ENCODE measurements at places on chromosomes 2 and 18.
A peak's percentile ranks its signal among the peaks of the same experiment; 100 is the strongest.

DNA sequence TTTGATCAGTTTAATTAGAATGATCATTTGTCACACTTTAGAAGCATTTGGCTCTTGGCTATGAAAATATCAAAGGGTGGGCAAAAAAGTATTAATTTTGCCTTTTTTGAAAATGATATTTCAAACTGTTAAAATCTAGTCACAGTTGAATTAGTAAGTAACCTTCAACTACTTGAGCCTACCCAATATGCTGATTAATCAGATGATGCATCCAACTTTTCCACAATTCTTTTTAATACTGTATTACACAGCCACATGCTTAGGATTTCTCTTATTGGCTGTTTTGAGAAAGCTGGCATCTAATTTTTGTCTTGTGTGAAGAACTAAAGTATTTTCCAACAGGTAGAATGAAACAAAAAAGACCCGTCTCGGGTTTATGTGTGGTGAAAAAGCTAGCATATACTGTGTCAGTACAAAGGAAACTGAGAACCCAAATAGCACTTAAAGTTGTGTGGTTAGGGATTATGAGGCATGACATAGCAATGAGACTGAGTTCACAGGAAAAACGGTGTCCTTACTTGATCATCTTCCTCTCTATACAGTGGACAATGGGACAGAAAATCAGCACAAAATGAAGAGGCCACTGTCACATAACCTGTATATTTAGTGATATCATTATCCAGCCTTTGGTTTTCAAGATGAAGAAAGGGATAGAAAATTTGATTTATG, 11.7 kb downstream of the OSBPL6 start:
- no peak for DNase-seq

- DNase-seq = no peak
Observed at GRCh38 chr2:202317080-202317857, 51.7 kb downstream of the NOP58 start.

DNA sequence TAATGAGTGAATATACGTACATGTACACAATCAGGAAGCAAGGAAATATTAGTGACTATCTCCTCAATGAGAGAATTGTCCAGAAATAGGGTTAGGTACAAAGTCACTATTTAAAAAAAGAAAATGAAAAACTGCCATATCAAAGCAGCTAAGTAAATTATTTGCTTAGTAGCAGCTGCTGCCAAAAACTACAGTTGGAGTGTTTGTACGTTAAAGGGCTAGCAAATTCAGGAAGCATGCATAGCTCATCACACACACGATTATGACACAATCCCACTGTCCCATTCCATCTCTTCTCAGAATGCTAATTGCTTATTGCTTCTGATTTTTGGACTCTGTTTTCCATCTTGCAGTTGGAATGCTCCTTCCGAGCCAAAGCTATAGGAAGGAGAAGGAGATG, 2012.5 kb upstream of the LRRTM1 start:
- DNase-seq = no peak

DNA sequence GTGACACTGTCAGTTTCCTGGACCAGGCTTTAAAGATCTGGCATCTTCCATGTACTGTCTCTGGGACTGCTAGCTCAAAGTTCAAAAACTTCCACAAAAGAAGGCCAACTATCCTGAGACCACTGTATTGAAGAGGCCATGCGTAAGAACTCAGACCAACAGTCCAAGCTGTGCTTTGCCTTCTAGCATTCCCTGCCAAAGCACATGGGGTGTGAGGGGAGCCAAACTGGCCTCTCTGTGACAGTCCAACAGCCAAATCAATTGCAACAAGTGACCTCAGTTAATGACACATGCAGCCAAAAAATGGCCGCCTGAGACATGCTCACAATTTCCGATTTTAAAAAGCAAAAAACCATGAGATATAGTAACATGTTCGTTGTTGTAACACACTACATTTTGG, 160.3 kb upstream of the CDH19 start:
- no peak for DNase-seq

- no peak for DNase-seq
Observed at GRCh38 chr18:59923539-59924196, 23.9 kb downstream of the PMAIP1 start.

GRCh38 chr2:138042311-138042710, 78.0 kb downstream of the HNMT start:
- no peak for DNase-seq

- DNase-seq = no peak
Observed at GRCh38 chr2:36582538-36582937, 15.4 kb downstream of the FEZ2 start.

DNA sequence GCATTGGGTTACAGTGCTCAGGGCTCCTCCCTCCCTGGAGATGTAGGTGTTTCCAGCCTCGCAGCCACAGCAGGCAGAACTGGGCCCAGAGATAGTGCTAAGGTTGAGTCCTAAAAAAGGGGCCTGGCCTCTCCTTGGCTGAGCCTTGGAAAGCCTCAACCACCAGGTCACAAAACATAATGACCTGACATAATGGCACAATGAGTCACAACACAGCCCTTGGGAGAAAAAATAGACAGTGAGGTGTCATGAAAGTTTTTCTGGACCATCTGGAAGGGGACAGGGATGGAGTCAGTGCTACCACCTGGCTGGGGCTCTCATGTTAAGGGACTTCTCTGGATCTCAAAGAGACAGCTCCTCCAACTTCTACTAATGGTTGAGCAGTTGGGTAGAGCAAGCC, 92.4 kb upstream of the LCLAT1 start:
- no peak for DNase-seq

DNA sequence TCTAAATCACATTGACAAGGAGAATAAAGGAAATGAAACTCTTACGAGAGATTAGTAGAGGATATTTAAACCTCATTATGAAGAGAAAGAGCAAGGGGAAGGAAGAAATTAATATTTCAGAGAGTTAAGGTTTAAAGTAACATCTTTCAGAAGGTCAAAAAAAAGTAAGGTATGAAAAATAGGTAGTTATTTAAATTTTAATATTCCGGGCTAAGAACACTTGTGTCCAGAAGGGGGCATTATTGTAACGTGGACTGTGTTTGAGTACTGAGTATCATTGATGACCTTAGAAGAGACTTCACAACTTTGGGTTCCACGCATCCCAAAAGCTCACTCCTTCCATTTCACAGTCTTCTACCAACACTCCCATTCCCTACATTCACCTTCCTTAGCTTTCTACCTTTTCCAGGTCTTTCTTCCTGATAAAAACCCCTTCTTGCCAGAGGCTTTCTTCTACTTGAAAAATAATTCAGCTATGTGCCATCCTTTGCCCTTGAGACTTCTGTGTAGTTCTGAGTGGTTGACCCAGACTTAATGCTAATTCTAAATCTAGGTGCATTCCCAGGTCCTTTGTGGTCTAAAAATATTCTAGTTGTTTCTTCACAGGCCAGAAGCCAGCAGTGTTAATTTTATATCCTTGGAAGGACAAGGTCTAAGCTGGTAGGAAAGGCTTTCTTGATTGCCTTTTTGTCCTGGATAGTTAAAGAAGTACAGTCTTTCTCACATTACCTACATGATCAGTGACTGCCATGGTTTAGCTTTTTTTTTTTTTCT, 16.5 kb downstream of the DYNC1I2 start:
- no peak for DNase-seq

DNA sequence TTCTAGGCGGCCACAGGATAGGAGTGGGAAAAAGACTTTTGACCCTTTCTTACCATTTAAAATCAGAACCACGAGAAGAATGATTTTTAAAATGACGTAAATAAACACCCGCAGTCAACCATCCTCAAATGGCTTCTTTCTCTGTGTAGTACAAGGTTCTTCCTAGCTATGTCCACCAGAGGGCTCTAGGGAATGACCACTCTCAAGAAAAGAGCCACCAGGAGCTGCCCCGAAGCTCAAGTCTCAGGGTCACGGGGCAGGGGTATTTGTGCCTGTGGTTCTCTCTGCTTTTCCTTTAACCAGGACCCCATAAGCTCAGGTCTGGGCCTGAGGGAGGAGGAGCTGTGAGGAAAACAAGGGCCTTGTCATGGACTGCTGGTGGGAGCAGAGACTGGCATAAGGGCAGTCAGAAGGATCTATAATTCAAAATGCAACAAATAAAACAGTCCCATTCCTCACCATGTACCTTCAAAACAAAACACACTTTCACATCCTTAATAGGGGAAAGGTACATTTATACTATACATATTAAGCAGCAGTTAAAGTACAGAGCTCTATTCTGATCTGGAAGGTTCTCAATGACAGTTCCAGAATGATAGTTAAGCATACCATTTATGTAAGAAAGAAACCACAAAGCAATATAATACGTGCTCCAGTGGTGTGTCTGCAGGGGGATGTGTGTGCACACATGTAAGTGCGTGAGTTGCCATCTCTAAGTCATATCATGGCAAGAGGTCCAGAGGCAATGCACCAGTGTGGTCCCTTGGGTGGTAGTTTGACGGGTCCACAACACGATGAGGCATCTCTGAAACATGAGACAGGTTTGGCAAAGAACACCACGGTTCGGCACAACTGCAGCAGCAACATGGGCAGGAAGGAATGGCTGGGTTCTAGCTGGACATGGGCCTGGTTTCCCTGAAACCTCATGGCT, 18.6 kb downstream of the LYPD1 start:
- DNase-seq = no peak

- DNase-seq = peak; percentile 30
Observed at GRCh38 chr2:135742325-135742757, 686 bp downstream of the UBXN4 start.

DNA sequence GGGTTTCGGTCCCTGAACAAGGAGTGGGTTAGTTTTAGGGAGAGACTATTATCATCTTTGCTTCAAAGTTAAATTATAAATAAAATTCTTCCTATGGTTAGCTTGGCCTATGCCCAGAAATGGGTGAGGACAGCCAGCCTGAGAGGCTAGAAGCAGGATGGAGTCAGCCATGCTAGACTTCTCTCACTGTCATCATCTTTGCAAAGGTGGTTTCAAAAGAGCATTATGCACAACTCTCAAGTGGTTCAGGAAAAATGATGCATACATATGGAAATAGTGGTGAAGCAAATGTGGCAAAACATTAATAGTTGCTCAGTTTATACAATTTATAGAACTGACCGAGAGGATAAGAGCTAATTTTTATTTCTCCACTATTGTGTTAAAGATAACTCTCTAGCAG, 283.9 kb upstream of the FBXO11 start:
- no peak for DNase-seq

GRCh38 chr2:105887256-105887655, 142.5 kb downstream of the NCK2 start:
- DNase-seq = no peak

- DNase-seq = no peak
Observed at GRCh38 chr2:1360144-1360543, 53.1 kb upstream of the TPO start.

- no peak for DNase-seq
Observed at GRCh38 chr2:190979906-190980629, 33.9 kb downstream of the STAT1 start.

DNA sequence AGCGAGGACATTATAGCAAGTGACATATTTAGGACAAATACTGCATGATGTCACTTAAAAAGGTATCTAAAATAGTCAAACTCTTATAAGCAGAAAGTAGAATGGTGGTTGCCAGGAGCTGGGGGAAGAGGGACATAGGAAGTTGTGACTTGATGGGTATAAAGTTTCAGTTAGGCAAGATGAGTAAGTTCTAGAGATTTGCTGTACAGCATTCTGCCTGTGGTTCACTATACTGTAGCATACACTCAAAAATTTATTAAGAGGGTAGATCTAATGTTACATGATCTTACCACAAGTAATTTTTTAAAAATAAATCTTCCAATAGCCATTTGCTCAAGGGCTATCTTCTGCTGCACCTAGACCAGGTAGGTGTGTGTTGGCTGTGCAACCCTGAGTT, 78.1 kb upstream of the NPAS2 start:
- DNase-seq = no peak

GRCh38 chr2:142693171-142693950, 184.1 kb upstream of the KYNU start:
- DNase-seq = no peak

- DNase-seq = no peak
Observed at GRCh38 chr2:135963841-135964240, 21.6 kb downstream of the DARS1 start.

Measured in NCI-H1417 treated with DMSO at 0.1 percent for 48 hours (cell line).